ENCODE measurements at places on chromosomes 1 and 21.

GRCh38 chr21:41594268-41594667 lies 86.3 kb upstream of the TMPRSS2 start:
- no peak for DNase-seq

DNA sequence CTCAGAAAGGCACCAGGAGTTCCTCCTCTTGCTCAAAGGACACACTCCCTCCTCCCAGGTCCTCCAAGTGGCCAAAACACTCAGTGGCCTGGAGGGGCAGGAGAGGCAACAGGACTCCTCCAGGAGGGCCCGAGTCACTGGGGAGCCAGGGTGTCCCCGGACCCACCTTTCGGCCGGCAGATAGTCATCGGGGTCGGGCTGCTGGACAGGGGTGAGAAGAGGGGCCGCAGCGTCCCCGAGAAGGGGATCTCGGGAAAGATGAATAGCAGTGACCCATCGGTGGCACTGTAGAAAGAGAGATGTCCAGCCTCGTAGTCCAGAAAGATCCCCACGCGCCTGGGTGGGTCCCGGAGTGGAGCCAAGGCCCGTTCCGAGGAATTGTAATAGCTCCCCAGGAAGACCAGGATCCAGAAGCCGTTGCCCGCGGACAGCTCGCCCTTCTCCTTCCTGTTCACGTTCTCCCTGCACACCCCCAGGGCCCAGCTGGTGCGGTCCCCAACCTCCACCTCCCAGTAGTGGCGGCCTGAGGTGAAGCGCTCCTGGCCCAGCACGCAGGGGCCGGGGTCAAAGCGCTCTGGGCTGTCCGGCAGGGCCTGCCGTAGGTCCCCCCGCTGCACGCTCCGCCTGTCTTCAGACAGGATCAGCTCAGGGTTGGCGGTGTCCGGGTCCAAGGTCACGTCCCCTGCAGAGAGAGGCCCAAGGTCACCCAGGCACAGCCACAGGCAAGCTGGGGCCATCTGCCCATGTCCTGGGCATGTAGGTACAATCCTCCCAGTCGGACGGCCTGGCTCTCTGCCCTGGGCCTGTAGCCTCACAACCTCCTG lies 11.9 kb downstream of the TRIM11 start:
- no peak for DNase-seq

DNA sequence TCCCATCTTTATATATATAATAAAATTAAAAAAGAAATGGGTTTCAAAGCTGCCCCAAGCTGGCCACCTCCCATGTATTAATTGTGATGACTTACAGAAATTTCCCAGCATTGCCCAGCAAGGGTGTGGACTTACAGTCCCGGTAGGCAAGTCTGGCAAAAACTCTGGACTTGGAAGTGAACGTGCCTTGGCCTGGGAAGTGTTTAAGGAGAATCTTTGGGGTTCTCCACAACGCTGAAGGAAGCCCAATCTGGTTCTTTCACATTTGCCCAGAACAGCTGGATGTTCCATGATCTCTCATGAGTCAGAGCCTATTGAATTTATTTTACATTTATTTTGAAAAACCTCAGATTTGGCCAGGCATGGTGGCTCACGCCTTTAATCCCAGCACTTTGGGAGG lies 98.4 kb upstream of the SLC45A1 start:
- DNase-seq = no peak

DNA sequence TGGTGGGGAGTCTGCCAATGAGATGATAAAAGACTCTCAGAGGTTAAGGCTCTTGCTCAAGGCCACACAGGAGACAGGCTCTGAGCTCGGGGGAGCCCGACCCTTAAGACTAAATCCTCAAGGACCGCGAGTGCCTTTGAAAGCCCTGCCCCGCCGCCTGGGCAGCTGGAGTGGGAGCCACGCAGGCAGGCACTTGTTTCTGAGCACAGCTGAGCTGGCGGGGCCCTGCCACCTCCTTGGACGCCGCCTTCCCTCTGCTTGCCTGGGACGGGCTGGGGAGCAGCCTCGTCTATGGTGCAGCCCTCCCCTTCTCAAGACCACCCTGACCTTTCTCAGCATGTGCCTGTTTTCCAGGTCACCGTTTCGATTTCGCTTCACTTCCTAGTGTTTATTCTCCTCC lies 169.3 kb downstream of the CAMTA1 start:
- DNase-seq = no peak

DNA sequence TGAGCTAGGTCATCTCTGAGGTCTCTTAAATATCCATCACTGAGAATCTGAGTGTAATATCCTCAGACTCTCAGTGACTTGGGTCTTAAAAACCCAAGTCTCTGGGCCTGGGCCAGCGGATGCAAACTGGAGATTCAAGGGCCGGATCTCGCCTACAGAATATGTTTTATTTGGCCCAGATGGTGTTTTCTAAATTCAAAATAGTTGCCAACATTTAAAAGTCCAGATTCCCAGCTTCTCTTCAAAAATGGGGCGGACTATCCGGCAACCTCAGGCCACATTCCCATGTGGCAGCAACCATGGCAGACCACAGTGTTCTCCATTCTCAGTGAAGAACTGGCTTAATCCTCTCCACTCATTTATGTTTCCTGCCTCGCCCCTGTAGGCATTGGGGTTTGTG lies 12.7 kb upstream of the HEYL start:
- DNase-seq = no peak

- no peak for DNase-seq
These were observed 90.7 kb downstream of the MAB21L3 start for GRCh38 chr1:116201911-116202310.

DNA sequence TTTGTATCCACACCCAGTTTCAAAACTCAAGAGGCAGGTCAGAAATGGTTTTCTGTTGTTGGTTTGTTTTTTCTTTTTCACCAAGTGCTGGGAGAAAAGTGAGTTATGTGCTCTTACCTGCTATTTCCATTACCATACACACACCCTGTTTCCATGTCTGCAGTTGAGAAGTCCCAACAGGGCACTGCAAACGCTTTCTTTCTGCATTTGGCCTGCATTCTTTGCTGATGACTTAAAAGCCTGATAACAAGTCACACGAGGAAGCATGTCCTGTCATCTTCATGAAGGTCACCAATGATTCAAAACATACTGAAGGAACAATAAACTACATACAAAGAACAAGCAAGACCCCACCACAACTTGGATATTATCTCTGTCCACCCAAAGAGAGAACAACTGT lies 24.8 kb upstream of the KCNE1 start:
- no peak for DNase-seq

- no peak for DNase-seq
These were observed 12.4 kb upstream of the FCGR2A start for GRCh38 chr1:161492827-161493226.

- DNase-seq = no peak
These were observed 48.9 kb downstream of the CHML start for GRCh38 chr1:241591317-241591716.

- no peak for DNase-seq
These were observed 1.3 kb upstream of the HMGN2 start for GRCh38 chr1:26470878-26471497.

DNA sequence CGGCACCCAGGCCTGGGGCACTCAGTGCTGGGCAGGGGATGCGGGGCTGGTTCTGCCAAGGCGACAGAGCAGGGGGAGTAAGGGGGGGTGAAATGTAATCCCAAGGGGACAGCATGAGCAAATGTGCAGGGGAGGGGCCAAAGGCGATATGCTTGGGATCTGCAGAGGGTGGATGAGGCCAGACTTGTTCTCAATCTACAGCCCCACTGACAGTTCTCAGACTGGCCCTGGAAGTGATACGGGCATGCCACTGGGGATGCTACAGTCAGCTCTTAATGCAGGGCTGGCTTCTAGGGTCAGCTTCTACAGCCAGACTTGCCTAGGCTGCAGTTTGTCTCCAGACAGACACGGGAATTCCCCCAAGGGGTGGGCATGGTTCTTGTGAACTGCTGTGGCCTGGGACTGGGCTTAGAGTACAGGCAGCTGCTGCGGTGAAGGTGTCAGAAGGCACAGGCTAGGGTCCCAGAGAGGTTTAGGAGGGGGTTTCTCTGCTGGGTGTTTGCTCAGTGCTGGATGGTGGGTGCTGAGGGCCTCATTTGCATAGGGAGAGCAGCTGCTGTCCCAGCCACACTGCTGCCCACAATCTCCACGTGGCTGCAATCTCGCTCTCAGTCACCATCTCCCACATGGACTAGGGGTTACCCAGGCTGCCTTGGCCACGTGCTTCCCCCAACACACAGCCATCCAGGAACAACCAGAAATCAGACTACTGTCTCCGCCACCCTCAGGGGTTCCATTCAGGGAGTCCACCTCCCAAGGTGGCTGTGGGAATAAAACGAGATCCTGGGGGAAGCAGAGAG lies 190.1 kb downstream of the HIVEP3 start:
- peak; percentile 36 for DNase-seq

- DNase-seq = no peak
These were observed 5.0 kb upstream of the HPCA start for GRCh38 chr1:32881291-32881690.

GRCh38 chr21:33478935-33479678 lies 667 bp downstream of the TMEM50B start:
- peak; percentile 35 for DNase-seq

GRCh38 chr1:112702420-112703261 lies 4.3 kb downstream of the RHOC start:
- no peak for DNase-seq

DNA sequence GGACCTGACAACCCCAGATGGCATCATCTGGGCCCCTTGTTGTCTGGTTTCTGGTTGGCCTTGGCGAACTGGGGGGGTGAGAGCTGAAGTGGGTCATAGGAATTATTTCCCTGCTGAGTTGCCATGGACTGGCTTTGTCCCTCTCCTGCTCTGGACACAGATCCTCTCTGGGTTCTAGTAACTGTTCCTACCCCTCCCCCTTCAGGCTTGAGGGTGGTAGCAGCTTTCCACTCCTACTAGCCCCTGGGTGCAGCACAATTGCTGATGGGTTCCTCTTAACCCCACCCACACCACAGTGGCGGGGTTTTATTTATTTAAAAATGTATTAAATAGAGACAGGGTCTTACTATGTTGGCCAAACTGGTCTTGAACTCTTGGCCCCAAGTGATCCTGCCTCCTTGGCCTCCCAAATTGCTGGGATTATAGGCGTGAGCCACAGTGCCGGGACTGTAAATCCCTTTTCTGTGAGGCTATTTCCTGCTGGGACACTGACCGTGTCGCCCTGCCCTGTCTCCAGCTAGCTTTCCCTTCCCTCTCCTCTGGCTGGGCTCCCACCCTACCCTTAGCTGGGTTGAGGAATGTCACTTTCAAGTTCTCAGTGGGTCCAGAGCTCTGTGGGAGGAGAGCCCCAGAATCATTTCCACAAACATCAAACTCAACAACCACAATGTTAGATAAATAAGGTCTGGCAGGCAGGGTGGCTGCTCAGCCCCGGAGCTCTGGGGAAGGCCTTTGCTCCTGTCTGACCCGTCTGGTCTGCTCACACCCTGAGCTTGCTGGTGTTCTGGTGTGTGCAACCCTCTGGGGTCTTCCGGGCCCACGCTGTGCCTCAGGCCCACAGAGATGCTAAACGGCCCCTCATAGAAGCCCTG lies 112.7 kb upstream of the WNT4 start:
- no peak for DNase-seq

- no peak for DNase-seq
These were observed 55.2 kb downstream of the YARS1 start for GRCh38 chr1:32761936-32762335.

DNA sequence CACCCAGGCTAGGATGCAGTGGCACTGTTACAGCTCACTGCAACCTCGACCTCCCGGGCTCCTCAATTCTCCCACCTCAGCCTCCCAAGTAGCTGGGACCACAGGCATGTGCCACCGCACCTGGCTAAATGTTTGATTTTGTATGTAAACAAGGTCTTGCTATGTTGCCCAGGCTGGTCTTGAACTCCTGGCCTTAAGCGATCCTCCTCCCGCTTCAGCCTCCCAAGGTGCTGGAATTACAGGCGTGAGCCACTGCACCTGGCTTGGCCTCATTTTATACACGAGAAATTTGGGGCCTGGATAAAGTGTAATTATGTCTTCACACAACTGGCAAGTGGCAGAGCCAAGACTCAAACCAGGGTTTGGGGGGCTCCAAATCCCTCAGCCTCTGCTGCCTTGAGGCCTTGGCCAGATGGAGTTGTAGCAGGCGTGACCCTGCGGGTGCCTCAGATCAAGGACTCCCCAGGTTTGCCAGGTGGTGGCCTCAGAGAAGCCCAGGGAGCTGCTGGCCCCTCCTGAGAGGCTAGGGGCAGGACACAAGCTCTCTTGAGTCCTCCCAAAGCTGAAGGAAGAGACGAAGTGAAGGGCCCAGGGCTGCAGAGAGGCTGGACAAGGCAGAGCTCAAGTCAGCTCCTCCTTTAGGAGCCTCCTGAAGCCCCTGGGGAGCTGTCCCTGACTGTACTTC lies 61.7 kb downstream of the MDM4 start:
- no peak for DNase-seq

- DNase-seq = no peak
These were observed 43.2 kb downstream of the KIF26B start for GRCh38 chr1:245197911-245198379.

GRCh38 chr1:64678366-64678765 lies 66.5 kb upstream of the RAVER2 start:
- no peak for DNase-seq

DNA sequence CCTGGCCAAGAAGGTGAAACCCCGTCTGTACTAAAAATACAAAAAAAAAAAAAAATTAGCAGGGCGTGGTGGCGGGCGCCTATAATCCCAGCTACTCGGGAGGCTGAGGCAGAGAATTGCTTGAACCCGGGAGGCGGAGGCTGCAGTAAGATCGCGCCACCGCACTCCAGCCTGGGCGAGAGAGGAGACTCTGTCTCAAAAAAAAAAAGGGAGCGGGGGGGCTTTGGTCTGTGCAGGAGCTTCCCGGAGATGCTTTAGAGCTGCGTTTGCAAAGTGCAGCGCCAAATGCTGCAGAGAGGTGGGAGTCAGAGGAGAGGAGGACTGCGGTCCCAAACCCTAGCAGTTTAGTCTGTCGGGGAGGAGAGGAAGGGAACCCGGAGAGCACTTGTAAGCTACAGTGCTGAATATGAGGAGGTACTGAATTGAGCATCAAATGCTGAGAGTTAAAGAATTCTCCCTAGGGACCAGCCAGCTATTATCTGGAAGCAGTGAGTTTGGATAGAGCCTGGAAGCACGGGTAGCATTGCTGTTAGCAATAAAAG lies 569 bp downstream of the FALEC start:
- DNase-seq = no peak

DNA sequence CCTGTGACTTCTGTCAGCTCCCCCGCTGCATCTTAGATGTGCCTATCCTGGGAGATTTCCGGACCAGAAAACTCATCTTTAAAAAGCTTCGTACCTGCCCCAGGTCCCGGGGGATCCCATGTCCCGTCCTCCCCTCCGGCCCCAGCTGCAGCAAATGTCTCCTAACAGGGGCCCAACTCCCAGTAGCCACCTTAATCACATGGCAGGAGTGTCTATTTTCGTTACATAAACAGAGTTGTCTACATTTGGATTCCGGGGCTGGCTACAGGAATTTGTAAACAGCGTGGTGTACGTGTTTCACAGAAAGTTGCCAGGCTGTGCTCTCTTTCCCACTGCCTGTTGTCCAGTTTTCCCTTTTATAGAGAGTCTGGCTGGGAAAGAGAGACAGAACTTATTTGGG lies 17.9 kb upstream of the KCNE2 start:
- no peak for DNase-seq

GRCh38 chr21:46077674-46078101 lies 20.2 kb upstream of the COL6A2 start:
- DNase-seq = no peak

GRCh38 chr1:43285269-43285990 lies at the start of gene C1orf210:
Gene C1orf210 (minus strand): TSS chr1:43285581. CDS start chr1:43283270, 2,311 bp downstream.
- DNase-seq = no peak
